NCI-H2107 (cell line): ENCODE measurements at places on chromosomes 2 and 18.

DNA sequence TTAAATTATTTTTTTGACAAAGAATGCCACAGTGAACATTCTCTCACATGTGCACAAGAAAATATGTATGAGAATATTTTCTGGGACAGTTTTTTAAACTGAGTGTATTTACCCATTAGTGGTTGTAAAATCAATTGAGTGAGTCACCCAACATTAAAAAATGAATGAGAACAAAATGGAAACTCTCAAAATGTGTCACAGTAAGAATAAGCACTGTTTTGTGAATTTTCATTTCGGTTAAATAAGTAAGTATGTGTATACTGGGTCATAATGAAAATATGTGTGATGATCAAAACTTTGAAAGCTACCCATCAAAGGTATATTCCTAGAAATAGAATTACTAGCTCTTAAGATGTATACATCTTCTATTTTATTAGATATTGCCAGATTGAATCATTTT lies 11.6 kb downstream of the BABAM2 start:
- no peak for DNase-seq

- no peak for DNase-seq
Observed at GRCh38 chr2:70659551-70659950, 105.9 kb upstream of the TGFA start.

GRCh38 chr18:62187543-62188510 lies 772 bp downstream of the RELCH start:
- no peak for DNase-seq

DNA sequence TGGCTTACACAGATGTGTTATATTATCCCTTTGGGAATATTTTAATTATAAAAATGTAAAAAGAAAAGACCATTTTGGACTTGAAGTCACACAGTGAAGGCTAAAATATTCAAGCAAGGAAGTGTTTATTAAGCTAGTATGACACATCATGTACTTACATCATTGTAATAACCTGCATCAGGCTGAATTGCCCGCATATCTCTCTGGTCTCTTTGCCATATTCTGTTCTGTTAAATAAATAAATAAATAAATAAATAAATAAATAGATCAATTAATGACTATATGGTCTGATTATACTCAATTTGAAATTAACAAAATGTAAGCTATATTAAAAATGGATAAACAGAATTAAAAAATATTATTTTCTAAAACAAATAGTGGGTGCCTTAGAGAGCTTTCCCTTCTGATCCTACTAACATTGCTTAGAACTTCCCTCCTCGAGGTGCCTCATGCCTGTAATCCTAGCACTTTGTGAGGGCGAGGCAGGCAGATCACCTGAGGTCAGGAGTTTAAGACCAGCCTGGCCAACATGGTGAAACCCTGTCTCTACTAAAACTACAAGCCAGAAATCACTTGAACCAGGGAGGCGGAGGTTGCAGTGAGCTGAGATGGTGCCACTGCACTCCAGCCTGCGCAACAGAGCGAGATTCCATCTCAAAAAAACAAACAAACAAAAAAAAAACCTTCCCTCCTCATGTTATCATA lies 42.0 kb downstream of the WDR33 start:
- DNase-seq = no peak

DNA sequence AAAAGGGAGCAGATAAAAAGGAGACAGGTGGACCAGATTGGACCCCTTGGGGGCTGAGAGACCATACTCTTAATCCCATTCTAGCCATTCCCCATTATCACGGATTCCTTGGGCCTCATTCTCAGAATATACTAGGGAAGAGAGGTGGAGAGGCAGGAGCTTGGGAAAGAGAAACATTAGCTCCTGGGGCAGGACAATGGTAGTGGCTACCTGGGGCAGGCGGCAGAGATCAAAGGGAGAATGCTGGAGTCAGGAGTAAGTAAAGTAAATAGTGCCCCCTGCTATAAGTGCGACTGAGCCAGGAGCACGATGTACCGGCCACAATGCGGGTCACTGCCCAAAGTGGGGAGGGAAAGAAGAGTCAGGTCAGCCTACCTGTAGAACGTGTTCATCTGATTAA lies 20.4 kb upstream of the IHH start:
- no peak for DNase-seq

- no peak for DNase-seq
Observed at GRCh38 chr18:5424903-5425664, 118.7 kb downstream of the EPB41L3 start.

GRCh38 chr2:235462415-235462790 lies 31.4 kb upstream of the AGAP1 start:
- no peak for DNase-seq

DNA sequence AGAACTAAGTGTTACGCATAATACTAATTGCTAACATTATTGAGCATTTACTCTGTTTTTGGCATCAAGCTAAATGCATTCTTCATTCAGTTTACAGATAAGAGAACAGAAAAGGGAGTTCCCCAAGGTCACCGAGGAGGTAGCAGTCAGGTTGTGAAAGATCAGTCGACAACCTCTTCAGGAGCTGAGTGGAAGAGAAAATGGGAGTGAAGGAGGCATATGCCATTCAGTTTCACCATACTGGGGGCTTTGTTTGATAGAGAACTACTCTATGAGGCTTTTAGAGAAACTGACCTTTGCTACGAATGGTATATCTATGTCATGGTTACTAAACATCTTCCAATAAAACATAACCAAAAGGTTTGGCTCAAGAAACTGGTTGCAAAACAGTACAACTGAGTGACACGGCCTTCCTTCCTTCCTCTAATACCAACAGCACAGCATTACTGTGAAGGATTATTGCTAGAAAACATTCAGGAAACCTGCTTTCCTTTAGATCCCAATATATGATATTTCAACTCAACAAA lies 112.1 kb downstream of the RBMS1 start:
- no peak for DNase-seq

DNA sequence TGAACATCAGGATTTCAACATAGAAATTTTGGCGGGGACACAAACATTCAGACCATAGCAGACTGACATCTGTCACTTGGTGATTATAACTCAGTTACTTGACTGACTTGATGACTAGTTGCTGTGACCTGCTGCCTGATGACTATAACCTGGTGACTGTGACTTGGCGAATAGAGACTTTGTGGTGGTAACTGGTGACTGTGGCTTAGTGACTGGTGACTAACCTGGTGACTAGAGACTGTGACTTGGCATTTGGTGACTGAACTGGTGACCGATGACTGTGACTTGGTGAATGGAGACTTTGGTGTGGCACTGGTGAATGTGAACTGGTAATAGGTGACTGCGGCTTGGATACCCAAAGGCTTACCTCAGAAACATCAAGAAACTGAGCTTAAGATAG lies 563.1 kb upstream of the FAM98A start:
- no peak for DNase-seq

GRCh38 chr2:198874472-198874858 lies 583.3 kb downstream of the SATB2 start:
- no peak for DNase-seq

DNA sequence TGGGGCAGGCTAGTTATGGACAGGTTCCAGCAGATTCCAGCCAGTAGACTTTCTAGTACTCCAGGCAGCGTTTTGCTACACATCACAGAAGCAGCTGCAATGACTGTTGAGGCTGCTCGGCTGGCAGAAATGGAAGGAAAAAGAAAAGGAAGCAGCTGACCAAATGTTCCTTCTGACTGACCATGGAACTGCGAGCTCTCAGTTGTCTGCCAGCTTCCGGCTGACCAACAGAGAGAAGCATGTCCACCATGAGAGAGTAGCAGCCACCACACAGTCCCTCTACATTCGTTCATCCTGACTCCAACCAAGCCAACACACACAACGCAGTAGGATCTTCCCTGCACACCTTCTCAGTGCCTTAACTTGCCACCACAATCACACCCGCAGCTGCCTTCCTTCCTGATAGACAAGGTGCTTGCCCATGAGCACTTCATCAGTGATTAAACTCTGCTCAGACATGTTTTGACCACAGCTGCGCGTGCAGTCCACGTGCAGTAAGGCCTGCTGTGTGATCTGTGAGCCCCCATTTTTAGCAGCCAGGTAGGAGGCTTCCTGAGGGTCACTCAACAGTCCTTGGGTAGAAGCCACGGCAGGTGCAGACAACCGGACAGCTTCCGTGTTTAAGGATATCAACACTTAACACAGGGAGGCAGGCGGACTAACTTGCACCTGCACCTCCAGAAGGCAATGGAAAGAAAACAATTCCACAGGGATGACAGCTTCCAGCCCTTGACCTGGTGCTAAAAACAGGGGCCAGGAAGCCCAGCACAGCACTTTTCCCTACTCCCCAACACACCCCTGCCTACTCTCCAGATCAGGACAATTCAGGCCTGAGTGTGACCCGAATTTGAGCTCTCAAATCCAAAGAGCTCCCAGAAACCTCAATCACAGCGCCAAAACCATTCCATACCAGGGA lies 996 bp downstream of the TGFBRAP1 start:
- no peak for DNase-seq

DNA sequence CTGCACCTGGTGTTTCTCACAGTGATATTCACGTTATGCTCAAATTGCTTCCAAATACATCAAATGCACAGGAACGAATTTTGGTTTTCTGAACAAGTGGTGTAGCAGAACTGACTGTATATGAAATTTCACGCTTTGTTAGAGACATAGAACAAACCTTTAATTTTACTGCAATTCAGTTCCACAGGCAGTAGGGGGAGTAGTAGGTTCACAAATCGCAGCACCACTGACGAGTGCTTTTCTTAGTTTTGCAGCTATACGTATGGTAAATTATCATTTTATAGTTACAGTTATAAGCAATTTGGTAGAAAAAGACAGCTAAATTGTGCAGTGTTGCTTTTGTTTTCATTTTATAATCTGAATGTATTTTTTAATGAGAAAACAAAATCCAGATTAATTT lies 113.3 kb downstream of the KIAA1328 start:
- no peak for DNase-seq

- DNase-seq = no peak
Observed at GRCh38 chr2:86592547-86593230, 29.4 kb upstream of the CHMP3 start.

DNA sequence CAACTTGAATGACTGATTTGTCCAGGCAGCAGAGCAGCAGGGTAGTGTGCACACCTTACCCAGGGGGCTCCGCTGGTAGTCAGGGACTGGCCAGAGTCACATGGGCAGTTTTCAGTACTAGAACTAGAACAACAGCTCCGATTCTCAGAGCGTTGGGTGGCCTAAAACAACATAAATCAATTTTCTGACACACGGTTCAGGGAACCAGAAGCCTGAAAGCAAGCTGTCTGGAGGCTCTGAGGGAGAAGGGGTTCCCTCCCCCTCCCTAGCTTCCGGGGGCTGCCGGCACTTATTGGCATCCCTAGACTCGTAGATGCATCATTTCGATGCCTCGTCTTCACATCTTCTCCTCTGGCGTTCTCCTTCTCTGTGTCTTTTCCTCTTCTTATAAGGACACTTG lies 13.4 kb upstream of the ITGB6 start:
- DNase-seq = no peak

DNA sequence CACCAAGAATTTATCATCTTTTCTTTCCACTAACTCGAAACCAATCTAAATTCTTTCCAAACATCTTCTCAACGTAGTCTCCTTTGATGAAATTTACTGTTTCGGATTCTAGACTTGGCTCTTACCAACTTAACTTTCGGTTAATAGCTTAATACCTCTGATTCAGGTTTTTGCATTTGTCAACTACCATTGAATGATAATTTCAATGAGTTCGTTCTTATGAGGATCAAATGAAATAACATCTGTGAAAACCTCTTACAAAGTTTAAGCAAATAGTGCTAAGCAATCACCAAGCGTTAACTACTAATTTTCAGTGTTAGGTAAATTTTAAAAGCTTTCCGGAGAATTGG lies 593 bp upstream of the NRBP1 start:
- DNase-seq = no peak

- no peak for DNase-seq
Observed at GRCh38 chr18:40072761-40073160, 1882.3 kb upstream of the PIK3C3 start.

DNA sequence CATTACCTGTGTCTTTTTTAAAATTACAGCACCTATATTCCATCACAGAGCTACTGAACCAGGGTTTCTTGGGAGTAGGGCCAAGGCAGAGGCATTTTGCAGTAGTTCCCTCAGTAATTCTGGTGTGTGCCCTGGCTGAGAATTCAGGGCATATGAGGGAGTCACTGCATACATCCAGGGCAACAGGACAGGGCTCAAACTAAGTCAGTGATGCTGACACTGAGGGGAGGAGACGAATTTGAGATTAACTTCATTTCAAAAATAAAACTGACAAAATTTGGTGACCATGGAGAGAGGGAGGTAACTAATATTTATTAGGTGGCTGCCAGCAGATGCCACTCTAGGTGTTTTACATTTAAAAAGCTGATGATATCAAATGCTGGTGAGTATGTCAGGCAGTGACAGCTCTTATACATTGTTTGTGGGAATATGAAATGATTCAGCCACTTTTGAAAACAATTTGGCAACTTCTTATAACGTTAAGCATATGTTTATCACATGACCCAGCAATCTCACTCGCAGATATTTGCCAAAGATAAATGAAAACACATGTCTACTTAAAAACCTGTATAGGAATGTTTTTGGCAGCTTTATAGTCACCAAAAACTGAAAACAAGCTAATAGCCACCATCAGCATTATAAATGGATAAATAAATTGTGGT lies 20.3 kb downstream of the STRADB start:
- no peak for DNase-seq

DNA sequence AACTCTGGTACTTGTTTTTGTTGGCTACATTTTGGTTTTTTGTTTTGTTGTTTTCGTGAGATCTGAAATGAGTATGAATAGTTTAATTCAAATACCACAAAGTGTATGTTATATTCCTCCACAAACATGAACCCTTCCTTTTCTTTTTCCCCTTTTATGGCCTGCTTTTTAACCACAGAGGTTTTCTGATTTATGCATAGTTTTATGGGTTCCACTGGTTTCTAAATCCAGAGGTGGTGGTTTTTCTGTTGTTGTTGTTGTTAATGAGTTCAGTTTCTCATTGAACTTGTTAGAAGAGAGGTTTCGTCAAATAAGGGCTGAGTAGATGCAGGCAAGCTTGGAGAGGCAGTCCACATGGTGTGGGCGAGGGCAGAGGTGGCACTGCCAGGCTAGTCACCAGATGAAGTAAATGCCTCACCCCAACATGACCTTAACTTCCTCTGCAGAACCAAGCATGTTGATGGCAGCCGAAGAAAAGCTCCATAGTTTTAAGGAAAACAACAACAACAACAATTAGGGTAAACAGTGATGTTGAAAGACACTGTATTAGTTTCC lies 72.5 kb downstream of the RIF1 start:
- no peak for DNase-seq

GRCh38 chr2:179646173-179646769 lies 215.1 kb downstream of the ZNF385B start:
- DNase-seq = no peak

DNA sequence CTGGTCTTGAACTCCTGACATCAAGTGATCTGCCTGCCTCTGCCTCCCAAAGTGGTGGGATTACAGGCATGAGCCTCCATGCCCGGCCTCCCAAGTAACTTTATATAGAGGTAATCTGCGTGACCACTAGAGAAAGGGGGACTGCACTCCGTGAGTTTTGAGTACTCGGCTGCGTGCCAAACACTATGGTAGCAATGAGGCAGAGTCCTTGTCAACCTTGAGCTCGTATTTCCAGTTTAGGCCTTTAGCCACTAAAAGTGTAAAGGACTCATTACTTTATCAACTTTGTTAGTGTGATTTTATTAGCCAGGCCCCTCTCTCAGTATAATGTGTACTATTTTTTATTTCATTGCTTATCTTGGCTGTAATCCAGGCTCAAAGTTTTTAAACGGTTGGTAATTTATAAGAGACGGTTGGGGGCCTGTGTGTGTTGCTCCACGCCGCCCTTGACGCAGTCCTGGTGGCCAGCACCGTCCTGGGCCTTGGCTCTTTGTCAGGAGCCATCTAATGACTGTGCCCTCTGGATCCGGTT lies 56.2 kb downstream of the ZCCHC2 start:
- DNase-seq = no peak
